ENCODE measurements at places on chromosomes 12 and 14.

GRCh38 chr12:116662612-116663144, 75.2 kb downstream of the SPRING1 start:
- no peak for DNase-seq

- no peak for DNase-seq
Observed at GRCh38 chr14:70148911-70149595, 39.7 kb downstream of the SLC8A3 start.

- DNase-seq = peak; percentile 64
Observed at GRCh38 chr12:111435661-111436201, 30.0 kb downstream of the SH2B3 start.

GRCh38 chr12:54417712-54418440, 1.2 kb downstream of the ITGA5 start:
- DNase-seq = peak; percentile 73

GRCh38 chr12:106123551-106124081, 15.1 kb downstream of the NUAK1 start:
- DNase-seq = no peak
